Prostate gland (tissue), 2 donors: ENCODE measurements at places on chromosomes 13 and 19. TPM values are rescaled to one million over a fixed set of nuclear protein-coding genes. Genes with fewer than 3 reads are reported as not detected.

GRCh38 chr13:102394158-102395053 lies 7.4 kb downstream of the FGF14 start:
- H3K4me3 ChIP-seq, result peak overlapping the region; percentile 52
- H3K27me3 ChIP-seq, result peaks cover 4% of the 10 kb centered on the region
- no peaks in the 10 kb centered on the region for H3K36me3 ChIP-seq
- no peaks in the 10 kb centered on the region for H3K4me1 ChIP-seq
- DNase-seq, result peak; percentile 73

DNA sequence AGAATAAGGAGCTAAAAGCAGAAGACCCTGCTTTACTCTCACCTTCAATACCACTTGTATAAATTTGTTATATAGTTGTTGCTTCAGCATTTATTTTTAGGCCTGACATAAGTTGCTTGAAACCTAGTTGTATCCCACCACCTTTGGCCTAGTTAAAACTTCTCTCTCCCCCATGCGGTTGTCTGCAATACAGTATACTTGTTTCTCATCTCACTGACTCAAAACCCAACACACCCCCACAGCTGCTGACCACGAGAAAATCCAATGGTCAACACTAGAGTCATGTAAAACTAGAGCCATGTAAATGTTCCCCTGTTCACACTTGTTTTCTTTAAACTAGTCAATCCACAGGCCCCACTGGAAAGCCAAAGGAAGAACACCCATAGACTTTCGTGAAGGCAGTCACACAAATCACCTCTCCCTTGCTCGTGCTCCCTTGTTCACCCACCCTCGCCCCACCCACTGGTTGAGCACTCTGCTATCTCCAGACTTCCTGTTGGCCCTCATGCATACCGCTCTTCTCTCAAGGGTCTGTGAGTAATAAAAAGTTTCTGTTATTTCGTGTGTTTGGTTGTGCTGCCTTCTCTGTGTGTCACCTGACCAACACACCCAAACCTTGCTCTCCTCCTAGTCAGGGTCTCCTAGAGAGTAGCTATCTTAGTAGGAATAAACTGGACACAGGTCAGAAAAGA lies 12.9 kb upstream of the CCDC169 start:
- no peaks in the 10 kb centered on the region for H3K4me1 ChIP-seq
- no peaks in the 10 kb centered on the region for H3K27me3 ChIP-seq
- no peak overlapping the region for H3K27ac ChIP-seq
- no peaks in the 10 kb centered on the region for H3K36me3 ChIP-seq
- DNase-seq, result no peak

DNA sequence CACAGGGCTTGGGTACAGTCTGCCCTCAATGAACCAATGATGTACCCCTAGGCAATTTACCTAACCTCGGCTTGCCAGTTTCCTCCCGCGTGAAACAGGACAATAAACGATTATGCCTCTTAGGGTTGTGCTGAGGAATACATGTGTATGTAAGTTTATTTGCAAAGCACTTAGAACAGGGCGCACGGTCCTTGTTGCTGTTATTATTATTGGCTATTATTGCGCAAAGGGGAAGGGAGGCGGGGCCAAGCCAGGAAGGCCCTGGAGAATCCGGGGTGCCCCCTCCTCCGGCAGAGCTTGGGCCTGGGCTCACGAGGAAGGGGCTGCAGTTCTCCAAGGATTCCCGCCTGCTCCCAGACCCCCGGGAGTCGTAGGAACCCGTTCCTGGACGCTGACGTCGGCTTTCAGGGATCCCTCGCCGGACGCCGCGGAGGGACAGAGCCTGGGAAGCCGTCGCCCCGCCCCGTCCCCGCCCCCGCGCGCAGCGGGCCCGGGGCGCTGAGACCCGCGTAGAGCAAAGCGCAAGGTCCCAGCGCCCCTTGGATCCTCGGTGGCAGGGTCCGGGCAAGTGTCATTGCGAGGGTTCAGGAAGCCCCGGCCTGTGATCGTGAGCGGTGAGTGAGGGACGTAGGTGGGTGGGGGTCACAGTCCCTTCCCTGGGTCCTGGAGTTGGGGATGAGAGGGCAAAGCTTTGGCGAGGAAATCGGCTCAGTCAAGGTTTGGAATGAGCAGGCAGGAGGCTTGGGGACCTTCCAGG lies at the start of gene TMEM91:
TMEM91 (plus strand) TSS at position 293 of the 757 bp plus-strand sequence. CDS start 1,777 bp downstream, outside the sequence.
- no peaks in the 10 kb centered on the region for H3K4me1 ChIP-seq
- H3K4me3 ChIP-seq, result peak within 1 kb of the TSS; percentile 44

TGFBR3L gene
- 3.2 TPM for total RNA-seq

DNA sequence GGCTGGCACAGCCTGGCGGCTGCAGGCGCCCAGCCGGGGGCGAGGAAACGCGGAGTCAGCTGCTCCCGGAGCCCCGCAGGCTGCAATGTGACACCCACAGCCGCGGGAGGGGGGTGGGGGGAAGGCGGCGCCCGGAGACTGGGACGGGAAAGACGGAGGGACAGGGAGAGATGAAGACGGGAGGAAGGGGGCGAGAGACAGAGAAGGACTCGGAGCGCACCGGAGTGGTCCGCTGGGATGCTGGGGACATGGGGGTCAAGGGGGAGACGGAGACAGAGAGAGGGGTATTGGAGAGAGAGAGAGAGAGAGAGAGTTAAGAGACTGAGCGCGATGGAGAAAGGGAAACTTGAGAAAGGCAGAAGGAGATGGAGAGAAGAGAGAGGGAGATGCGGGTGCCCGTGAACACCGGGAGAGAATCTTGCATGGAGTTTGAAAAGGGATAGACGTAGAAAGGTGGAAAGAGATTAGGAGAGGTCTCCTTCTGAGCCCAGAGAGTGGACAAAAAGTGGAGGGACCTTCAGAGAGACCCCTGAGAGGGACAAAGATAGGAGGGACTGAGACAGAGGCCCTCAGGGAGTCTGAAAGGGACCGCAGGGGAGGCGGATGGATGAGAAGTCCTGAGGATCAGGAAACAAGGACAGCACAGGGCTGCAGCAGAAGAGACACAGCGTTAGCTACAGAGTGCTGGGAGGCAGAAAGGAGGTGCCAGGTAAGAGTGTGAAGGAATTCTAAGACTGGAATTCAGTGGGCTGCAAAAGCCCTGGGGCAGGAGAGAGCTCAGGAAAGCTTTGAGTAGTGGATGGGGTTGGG lies 1.0 kb downstream of the SCN1B start:
- H3K27ac ChIP-seq, result peak overlapping the region; percentile 19
- peaks cover under 1% of the 10 kb centered on the region for H3K36me3 ChIP-seq
- peak overlapping the region; percentile 60 for H3K4me3 ChIP-seq
- no peaks in the 10 kb centered on the region for H3K4me1 ChIP-seq
- DNase-seq, result no peak

DNA sequence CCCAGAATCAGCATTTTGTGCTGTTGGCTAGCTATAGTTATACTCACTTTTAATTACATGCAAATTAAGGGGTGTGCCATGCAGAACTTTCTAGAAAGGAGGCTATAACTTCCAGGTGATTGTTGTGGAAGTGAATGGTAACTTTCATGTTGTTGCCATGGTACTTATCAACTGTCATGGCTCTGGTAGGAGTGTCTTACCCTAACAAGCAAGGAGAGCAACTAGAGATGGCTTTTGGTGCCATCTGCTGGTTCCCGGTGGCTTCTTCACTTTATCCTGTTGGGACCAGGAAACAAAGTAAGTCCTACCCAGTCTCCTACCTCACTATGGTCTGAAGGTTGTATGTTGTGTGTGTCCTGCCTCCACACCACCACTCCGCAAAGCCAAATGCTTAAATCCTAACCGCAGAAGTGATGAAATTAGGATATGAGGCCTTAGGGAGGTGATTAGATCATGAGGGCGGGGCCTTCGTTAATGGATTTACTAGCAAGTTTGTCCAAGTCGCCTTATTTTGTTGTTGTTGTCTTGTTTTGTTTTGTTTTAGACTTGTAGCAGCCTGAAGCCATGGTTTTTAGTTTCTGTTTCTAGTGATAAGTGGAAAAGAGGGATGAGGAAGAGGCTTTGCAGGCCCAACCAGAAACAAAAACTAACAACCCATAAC lies 22.6 kb downstream of the FBXL12 start:
- no peak overlapping the region for H3K27ac ChIP-seq
- H3K4me3 ChIP-seq, result no peak overlapping the region
- H3K4me1 ChIP-seq, result no peaks in the 10 kb centered on the region
- DNase-seq, result peak; percentile 81
- H3K36me3 ChIP-seq, result no peaks in the 10 kb centered on the region
- H3K27me3 ChIP-seq, result no peaks in the 10 kb centered on the region

IQCN gene
- total RNA-seq, result 4.1 TPM

URAD gene
- total RNA-seq, result not detected
